Glutamatergic neuron (in vitro differentiated cells): ENCODE measurements at places on chromosomes 2 and 18.
A peak's percentile ranks its signal among the peaks of the same experiment; 100 is the strongest.

DNA sequence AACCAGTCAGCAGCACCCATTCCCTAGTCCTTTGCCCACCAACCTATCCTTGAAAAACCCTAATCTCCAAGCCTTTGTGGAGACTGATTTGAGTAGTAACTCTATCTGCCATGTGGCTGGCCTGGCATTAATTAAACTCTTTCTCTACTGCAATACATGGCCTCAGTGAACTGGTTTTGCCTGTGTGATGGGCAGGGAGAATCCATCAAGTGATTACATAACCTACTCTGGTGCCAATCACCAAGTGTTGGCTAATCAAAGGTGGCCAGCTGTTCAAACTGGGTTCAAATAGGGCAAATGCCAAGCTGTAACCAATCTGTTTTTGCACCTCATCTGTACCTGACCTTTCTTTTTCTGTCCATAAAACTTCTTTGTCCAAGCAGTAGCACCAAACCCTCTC, 139.8 kb upstream of the XPO1 start:
- DNase-seq, result no peak

GRCh38 chr18:23173912-23174311, 38.6 kb downstream of the CABLES1 start:
- DNase-seq, result no peak

GRCh38 chr18:66599190-66599589, 4.7 kb downstream of the CDH19 start:
- no peak for DNase-seq

DNA sequence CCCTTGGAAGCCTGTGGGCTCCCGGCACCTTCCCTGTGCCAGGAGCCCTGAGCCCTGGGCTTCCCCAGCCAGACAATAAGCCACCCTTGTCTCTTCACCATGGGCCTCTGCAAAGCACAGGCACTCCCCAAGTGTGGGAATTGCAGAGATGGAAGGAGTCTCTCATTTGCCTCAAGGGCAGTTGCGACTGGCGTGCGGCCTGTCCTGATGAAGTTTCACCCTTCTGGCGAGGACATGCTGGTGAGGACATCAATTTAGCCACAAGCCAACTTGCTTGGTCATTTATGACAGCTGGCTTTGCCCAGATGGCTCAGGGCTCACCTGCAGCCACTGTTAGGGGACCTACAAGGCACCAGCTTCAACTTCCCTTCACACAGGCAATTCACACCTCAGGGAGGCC, 180.2 kb downstream of the ANAPC1 start:
- DNase-seq, result no peak

GRCh38 chr2:108949316-108950239, 39.4 kb downstream of the EDAR start:
- DNase-seq, result no peak

DNA sequence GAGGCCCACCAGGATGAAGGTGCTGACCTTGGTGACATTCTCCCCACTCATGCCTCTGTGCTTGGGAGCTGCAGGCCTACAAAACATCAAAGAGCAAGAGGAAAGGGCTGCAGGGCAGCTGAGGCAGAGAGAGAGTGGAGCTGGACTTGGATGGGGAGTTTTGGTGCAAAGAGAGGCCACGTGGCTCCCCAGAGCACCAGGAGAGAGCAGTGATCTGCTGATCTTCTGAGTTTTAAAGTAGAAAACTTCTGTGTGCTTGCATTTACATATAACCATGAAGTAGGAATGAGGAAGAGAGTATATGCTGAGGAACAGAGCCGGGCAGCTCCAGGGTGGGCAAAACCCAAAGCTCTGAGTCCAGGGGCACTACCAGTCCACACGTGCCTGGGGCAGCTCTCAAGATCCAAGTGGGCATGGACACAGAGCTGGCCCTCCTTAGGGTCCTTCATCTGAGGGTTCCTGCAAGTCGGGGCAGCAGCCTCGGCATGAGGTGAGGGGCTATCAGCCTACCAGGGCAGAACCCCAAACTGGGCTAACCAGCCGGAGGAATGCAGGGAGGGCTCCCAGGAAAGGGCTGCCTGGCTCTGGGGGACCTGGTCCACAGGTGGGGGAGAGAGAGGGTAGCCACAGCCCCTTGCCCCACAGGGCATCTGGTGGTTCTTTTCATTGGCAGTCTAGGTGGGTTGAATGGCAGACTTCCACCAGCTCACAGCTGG, at the start of gene OR6B2:
Gene OR6B2, minus strand, starts transcription at position 51 of the 716 bp plus-strand sequence. Its CDS starts 0 bp downstream, at position 51.
- no peak for DNase-seq

- DNase-seq, result no peak
These were observed 2092.7 kb upstream of the PIK3C3 start for GRCh38 chr18:39862341-39862740.

DNA sequence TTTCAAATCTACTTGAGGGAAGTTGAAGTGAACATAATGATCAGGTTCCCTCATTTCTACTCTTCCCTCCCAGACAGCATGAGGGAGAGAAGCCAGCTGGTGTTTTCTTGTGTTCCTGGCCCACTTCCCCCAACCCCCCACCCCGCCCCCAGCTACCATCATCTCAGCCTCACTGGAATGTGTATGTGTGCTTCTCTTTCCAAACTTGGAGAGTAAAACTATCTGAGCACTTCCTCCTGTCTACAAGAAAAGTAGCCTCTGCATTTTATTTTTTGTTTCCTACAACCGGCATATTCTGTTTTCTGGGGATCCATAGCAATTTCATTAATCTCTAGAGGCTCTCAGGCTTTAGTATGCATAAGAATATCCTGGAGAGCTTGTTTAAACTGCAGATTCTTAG, 53.6 kb upstream of the GRHL1 start:
- no peak for DNase-seq

GRCh38 chr2:84906108-84906899, 848 bp downstream of the TMSB10 start:
- DNase-seq, result peak; percentile 36

- DNase-seq, result no peak
These were observed 44.8 kb downstream of the NAB1 start for GRCh38 chr2:190693533-190694232.

DNA sequence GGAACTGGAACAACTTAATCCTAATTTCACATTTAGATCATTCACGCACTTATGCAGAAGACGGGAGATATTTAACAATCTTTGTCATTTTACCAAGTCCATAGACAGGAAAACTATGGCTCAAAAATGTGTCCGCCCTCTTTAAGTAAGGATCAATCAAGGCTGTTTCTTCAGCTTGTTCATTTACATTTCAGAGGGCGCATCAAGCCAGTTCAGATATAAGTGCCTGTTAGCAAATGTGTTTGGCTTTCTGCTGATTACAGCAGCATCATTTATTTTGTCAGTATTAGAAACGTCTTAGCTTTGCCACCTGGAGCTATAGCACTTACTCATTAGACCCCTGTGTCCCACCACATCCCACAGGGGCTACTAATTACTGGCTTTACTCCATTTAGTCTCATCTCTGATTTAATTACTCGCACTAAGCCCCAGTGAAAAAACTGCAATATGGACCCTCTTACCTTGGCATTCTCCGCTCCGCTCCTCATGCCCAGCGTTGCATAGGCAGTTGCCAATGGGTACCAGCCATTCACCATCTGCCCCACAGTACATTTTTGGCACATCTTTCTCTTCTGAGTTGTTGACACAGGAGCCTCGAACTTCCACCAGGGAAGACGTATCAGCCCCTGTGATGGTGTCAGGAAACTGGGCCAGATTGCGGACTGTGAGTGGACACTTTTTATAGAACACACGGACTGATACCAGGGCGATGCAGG, 8.7 kb downstream of the EPHA4 start:
- no peak for DNase-seq

DNA sequence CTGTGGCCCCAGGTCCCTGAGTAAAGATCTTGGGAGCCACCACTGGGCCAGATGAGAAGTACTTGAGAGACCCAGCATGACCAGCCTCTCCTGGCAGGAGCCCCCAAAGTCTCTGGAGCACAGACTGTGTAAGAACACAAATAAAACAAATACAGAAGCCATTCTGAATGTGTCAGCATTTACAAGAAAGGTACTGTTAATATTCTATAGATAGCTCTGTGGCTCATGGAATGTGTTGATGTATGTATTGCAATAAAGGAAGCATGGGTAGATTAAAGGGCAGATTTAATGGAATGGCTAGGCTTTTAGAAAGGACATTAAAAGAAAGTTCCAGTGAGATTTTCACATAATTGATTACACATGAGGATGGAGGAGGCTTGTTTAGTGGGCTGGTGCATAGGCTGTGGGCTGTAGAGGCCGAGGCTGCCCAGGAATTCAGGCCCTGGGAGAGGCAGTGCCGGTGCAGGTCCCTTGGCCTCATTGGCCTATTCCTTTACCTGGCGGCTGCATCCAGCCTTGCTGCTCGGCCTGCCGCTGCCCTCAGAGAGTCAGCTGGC, 127.7 kb upstream of the DLX2 start:
- DNase-seq, result no peak

DNA sequence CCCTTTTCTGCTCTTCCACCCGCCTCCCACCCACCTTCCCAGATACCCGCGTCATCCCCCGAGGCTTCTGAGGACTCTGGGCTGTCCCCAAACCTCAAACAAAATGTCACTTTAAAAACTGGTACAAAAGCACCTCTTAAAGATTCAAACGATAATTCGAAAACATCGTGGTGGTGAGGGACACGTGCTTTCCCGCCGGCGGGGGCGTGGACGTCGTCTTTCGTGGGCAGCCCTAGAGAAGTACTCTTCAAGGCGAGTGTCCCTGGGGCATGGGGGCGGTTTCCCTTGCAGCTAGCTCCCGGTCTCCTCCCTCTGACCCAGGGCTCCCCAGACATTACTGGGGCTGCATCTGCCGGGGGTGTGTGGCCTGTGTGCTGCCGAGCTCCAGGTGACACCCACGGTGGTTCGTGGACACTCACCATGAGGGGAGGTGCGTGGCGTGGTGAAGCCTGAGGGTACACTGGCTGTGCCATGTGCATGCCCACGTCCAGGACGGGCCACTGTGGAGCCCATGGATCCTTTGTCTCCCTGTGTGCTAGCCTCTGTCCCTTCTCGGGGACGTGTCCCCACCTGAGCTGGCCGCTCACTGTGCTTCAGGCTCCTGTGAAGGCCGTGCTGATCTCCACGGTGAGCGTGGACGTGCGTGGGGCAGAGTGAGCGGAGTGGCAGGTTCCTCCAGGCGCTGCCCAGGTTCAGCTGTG, 117.8 kb downstream of the NFATC1 start:
- DNase-seq, result no peak

DNA sequence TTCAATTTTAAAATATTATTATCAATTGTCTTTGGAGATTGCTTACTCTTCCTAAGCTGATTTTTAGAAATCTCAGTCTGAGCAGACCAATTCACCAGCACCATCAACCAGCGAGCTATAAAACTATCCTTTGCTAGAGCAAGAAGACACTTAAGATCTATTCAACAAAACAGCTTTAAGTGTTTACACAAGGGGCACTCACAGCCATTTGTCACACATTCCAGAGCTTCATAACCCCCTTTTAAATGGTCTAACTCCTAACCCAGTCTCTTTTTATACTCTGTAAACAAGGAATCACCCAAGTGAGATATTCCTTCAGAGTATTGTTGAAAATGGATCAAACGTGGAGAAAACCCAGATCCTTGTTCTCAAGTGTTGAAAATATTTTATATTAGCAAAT, 1294.1 kb upstream of the CHAC2 start:
- DNase-seq, result no peak

DNA sequence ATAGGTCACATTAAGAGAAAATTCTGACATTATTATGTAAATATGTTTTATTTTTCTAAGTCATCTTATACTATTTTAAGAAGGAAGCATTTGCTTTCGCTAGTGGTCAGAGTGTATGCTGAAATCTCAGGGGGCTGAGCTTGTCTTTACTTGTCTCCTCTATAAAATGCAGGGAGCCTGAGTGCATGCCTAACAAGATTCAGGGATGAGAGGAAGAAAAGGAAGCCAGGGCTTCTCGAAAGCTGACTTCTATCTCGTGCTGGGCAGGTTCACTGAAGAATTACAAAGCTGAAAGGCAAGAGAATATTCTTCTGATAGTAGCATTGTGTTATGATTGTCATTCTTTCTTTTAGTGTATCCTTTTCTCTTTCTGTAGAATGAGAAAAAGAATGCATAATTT, 467.4 kb downstream of the SOX11 start:
- DNase-seq, result no peak

DNA sequence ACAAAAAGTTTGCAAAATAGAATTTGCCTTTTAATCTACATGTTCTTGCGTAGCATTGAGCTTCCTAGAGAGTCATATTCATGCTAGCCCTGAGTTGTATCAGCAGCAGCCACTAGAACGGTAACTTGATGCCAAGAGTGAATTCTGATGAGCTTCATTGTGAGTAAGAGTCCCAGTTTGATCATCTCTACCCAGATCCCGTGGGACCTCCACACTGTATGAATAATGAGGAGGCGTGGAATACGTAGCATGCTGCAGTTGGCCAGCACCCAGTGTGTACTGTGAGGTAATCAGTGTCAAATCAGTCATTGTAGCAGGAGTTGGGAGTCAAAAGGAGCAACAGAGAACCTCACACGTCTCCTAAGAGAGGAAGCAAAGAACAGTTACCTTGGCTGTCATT, 197.9 kb downstream of the NEDD4L start:
- peak; percentile 62 for DNase-seq

DNA sequence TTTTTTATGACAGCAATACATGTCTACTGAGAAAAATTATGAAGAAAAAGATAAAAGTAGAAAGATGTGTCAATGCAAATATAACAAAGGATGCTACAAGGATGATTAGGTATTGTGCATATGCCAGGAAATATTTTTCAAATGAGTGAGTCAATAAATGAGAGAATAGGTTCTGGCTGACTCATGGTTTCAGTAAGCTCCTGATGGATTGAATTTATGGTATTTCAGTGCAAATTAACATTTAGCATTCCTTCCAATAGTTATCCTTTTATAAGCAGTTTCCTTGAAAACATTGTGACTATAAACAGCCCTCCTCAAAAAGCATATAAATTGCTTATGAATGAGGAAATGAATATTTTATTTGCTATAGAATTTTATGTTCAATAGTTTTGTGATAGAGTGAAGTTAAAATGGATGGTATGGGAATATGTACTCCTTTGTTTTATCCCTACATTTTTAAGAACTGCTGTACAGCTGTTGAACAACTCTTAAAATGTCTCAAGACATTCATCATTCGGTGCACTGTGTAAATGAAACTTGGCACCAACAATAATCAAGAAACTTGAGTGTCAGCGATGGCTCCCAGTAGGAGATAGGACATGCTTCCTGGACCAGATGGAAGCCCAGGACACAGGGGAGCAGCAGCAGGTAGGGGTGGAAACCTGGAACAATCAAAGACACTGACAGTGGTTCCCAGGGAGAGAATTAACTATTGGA, 144.7 kb downstream of the PMAIP1 start:
- no peak for DNase-seq

- DNase-seq, result no peak
These were observed 91.5 kb downstream of the MYCN start for GRCh38 chr2:16031848-16032159.
